ENCODE measurements at places on chromosomes 7 and 10.
A peak's percentile ranks its signal among the peaks of the same experiment; 100 is the strongest.

DNA sequence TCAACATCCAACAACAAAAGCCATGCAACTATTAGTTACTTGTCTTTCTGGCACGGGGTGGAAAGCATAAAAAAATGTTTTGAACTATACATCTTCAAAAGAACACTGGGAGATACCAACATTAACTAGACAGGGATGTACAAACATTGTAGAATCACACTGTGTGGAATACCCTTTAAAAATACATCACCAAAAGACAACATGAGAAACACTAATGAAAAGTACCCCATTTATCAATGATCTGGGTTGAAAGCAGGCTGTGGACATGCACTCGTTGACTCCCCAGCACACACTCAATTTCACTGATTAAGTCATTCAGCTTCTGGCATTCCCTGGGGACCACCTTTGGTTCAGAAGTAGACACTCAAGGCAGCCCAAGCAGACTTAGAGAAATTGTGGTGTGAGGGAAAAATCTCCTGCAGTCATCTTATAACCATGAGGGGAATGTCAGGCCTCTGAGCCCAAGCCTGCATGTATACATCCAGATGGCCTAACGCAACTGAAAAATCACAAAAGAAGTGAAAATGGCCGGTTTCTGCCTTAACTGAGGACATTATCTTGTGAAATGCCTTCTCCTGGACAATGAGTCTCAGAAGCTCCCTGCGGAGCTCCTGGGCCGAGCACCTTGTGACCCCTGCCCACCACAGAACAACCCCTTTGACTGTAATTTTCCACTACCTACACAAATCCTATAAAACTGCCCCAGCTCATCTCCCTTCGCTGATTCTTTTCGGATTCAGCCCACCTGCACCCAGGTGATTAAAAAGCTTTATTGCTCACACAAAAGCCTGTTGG is 53.0 kb downstream of the CACUL1 start:
- no peak for DNase-seq

- DNase-seq, result no peak
These were observed 9.2 kb downstream of the LHPP start for GRCh38 chr10:124470544-124471434.

GRCh38 chr10:21599582-21599981 is 65.5 kb downstream of the MLLT10 start:
- DNase-seq, result no peak

GRCh38 chr7:140212100-140212881 is 35.5 kb upstream of the KDM7A start:
- DNase-seq, result no peak

DNA sequence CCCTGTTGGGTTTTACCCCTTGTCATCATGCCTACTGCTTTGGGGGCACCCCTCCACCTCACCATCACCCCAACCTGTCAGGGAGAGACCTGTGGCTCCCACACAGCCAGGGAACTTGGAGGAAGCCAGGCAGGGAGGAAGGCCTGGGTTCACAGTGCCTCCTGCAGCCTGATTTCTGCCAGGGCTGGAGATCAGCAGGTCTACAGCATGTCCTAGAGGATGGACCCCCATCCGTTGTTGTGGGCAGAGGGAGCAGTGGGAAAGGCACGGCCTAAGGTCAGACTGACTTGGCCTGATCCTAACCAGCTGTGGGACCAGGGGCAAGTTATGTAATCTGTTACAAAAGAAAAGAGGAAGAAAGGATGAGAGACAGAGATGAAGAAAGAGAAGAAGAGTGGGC is 28.2 kb downstream of the ZCCHC24 start:
- DNase-seq, result no peak

- no peak for DNase-seq
These were observed 13.2 kb downstream of the ATE1 start for GRCh38 chr10:121914661-121915060.

GRCh38 chr10:24920907-24921881 is 31.2 kb downstream of the PRTFDC1 start:
- peak; percentile 48 for DNase-seq
